ENCODE measurements at places on chromosomes 6 and 20.

GRCh38 chr6:156154896-156155295 lies 622.3 kb upstream of the ARID1B start:
- H3K27ac ChIP-seq, result no peak overlapping the region
- no peak overlapping the region for H3K4me3 ChIP-seq
- DNase-seq, result no peak
- H3K36me3 ChIP-seq, result no peaks in the 10 kb centered on the region
- H3K4me1 ChIP-seq, result no peaks in the 10 kb centered on the region

DNA sequence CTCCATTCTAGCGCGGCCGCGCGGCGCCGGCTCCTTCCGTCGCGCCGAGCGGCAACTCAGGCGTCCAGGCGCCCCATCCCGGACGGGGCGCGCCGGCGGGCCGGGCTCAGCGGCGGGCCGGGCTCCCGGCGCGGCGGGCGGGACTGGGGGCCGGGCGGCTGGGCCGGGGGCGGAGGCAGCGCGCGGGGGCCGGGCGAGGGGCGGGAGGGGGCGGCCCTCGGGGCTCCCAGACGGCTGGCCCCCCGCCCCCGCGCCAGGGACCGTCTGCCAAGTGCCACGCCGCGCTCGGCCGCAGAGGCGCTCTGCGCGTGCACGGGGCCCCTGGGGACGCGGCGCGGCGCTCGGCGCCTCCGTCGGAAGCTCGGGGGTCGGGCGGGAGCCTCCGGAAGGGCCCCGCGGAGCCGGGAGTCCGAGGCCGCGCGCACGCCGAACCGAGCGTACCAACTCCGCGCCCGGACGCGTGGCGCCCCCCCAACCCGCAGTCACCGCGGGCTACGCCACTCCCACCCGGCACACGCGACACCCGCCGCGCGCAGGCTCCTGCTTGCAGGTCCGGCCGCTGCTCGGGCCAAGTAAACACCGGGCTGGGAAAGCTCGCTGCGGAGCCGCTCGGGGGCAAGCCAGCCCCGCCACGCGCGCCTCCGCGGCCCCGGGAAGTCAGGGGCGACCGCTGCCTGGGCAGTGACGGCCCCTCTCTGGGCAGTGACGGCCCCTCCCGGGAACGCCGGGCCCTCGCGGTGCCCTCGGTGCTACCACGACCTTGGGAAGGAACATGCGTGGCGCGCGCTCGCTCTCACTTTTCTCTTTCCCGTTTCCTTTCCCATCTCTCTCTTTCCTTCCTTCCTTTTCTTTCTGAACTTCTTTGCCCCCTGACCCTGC lies at the start of gene PREX1:
Gene PREX1, minus strand, starts transcription at position 145 of the 879 bp plus-strand sequence. Its CDS starts 139 bp downstream, at position 6.
- H3K27me3 ChIP-seq, result no peaks in the 10 kb centered on the region
- H3K4me3 ChIP-seq, result peak within 1 kb of the TSS; percentile 88
- H3K4me1 ChIP-seq, result peaks cover 14% of the 10 kb centered on the region
- H3K36me3 ChIP-seq, result no peaks in the 10 kb centered on the region

GRCh38 chr20:50276119-50277063 lies 85.8 kb downstream of the CEBPB start:
- H3K27ac ChIP-seq, result no peak overlapping the region
- H3K27me3 ChIP-seq, result peaks cover 47% of the 10 kb centered on the region
- H3K36me3 ChIP-seq, result no peaks in the 10 kb centered on the region
- H3K4me3 ChIP-seq, result no peak overlapping the region

DNA sequence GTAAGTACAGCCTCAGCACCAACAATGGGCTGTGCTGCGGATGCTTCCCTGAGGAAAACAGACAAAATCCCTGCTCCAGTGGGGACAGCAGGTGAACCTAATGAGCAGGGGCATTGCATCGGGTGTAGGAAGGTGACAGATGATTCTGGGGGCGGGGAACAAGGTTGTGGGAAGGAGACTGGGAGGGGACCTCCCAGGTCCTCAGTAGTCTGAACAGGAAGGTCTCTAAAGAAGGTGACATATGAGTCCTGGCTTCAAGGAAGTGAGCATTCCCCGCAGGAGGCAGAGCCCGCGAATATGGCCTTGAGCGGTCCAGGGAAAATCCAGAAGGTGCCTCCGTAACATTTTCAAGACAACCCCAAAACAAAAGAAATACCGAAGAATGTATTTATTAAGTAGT lies 19.4 kb downstream of the ULBP1 start:
- no peaks in the 10 kb centered on the region for H3K36me3 ChIP-seq
- H3K27ac ChIP-seq, result no peak overlapping the region
- no peaks in the 10 kb centered on the region for H3K4me1 ChIP-seq
- no peak for DNase-seq
- peaks cover 70% of the 10 kb centered on the region for H3K27me3 ChIP-seq

DNA sequence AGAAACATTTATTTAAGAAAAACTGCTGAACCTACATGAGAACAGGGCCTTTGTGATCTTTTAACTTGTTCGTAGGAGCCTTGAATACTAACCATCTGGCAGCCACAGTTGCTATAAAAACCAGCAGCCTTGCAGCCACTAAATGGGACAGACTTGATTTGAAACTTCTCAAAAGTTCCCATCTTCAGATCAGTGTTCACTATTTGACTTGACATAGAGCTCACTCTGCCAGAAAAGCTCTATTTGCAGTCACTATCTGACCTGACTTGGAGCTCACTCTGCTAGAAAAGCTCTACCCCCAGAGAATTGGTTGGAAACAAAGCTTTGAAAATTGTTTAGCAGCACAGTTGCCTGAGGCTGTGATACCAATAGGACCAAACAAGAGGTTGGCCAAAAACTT lies 119.3 kb upstream of the F13A1 start:
- no peaks in the 10 kb centered on the region for H3K4me1 ChIP-seq
- no peak for DNase-seq
- no peak overlapping the region for H3K4me3 ChIP-seq

GRCh38 chr6:41940759-41941279 lies 789 bp downstream of the CCND3 start:
- H3K27me3 ChIP-seq, result no peaks in the 10 kb centered on the region
- H3K36me3 ChIP-seq, result peaks cover 10% of the 10 kb centered on the region
- H3K27ac ChIP-seq, result peak overlapping the region; percentile 66
- peak; percentile 58 for DNase-seq
- peaks cover 62% of the 10 kb centered on the region for H3K4me1 ChIP-seq
- H3K4me3 ChIP-seq, result peak overlapping the region; percentile 91

GRCh38 chr6:41463062-41463930 lies 82.9 kb upstream of the FOXP4 start:
- H3K4me1 ChIP-seq, result no peaks in the 10 kb centered on the region
- H3K36me3 ChIP-seq, result no peaks in the 10 kb centered on the region
- no peak overlapping the region for H3K27ac ChIP-seq
- no peak for DNase-seq
- H3K4me3 ChIP-seq, result no peak overlapping the region
- peaks cover 51% of the 10 kb centered on the region for H3K27me3 ChIP-seq

DNA sequence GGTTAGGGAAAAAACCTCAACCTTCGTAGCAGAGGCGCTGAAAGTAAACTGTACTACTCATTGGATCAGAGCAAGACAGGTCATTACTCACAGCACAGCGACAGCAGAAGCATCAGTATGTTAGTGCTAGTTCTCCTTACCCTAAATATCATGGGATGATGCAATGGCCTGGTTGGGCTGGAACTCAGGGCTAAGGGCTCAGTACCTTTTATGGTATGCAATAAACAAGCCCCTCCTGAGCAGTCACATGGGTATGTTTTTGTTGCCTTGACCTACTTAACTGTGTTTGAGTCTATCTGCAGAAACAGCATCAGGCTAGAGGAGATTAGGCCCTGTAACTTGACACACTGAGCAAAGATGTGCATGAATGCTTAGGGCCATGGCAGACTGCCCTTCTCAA lies 369.4 kb upstream of the IMPG1 start:
- no peak overlapping the region for H3K27ac ChIP-seq
- H3K4me1 ChIP-seq, result no peaks in the 10 kb centered on the region
- no peaks in the 10 kb centered on the region for H3K27me3 ChIP-seq
- no peak for DNase-seq

DNA sequence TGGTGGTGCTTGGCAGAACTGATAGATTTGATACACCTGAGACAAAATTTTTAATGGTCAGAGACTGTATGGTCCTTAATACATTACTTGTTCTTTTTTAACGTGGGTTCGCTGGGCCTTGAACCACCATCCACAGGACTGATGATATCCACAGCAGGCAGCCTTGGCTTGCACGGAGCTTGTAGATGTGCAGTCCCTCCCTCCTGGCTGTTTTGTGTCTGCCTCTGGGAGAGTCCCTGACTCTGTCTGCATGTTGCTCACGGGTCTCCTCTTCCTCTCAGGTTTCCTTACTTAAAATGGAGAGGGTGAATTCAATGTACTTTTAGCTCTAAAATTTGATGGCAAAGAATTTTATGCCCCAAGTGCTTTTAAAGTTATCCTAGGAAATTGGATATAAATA lies 17.5 kb downstream of the KIF25 start:
- H3K4me3 ChIP-seq, result no peak overlapping the region
- H3K27me3 ChIP-seq, result no peaks in the 10 kb centered on the region
- no peak overlapping the region for H3K27ac ChIP-seq

DNA sequence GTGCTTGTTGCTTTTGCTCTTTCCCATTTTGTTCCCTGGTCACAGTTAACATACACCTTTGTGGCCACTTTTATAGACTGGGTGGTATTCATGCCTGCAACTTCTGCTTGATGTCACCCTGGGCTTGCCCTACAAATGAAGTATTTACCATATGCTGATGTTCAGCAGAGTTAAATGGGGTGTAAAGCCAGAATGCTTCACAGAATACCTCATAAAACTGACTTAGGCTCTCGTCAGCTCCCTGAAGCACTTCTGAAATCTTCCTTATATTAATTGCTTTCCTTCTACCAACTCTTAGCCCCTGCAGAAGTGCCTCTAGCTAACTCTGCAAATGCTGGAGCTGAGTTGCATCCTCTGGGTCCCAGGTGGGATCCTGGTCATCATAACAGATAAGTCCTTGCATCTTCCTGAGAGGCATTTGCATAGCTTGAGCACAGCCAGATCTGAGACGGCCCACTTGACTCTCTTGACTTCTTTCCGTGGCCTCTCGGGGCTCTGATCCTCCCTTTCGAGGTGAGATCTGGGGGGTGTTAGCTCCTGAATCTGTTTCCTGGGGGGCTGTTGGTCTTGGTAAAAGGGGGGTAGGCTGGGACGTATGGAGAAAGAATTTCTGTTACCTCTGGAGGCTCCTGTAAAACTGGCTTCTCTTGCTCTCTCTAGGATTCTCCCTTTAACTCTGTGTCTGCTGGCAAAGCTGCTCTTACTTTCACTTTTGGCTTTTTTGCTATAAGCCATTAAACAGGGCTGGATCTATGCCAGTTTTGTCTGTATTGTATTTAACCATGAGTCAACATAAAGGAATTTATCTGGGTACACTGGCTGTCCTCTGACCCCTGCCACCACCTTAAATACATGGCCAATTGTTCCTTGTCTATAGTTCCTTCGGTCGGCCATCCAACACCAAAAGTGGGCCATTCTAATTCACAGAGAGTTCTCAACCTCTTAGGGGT lies 223.0 kb upstream of the SYNCRIP start:
- no peak for DNase-seq
- H3K4me3 ChIP-seq, result peak overlapping the region; percentile 39
- H3K27ac ChIP-seq, result no peak overlapping the region
- no peaks in the 10 kb centered on the region for H3K36me3 ChIP-seq
- H3K4me1 ChIP-seq, result peaks cover 3% of the 10 kb centered on the region

DNA sequence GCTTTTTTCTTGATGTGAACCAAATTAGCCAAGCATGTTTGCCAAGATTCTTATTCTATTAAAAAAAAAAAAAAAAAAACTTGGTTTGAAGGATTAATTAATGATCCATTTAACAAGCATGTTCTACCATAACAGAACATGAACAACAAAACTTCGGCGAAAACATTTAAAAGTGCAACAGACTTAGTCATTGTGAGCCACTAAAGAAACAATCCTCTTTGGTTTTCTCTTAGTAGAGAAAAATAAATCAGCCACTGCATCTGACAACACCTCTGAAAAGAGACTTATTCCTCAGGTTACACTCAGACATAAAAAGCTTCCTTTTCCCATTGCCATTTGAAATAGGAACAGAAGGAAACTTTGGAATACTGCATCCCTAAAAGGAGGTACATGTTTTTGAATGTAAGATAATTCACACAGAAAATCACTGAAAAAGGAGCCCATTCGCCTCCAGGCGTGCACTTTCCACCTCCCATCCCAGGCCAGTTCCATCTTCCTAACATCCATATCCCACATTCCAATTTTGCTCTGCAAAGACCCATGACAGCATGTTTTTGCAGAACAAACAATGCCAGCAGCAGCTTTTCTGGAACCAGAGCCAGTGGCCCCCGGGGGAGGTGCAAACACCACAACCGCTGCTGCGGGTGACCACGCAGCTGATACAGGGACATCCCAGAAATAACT lies 79.5 kb downstream of the ZMYND8 start:
- H3K4me3 ChIP-seq, result no peak overlapping the region
- no peaks in the 10 kb centered on the region for H3K4me1 ChIP-seq
- H3K27ac ChIP-seq, result no peak overlapping the region
- H3K36me3 ChIP-seq, result peaks cover 74% of the 10 kb centered on the region

- no peak overlapping the region for H3K4me3 ChIP-seq
- peak; percentile 64 for DNase-seq
- no peaks in the 10 kb centered on the region for H3K27me3 ChIP-seq
- H3K27ac ChIP-seq, result no peak overlapping the region
- H3K36me3 ChIP-seq, result no peaks in the 10 kb centered on the region
Observed at GRCh38 chr6:41602864-41603608, 35.2 kb upstream of the MDFI start.

DNA sequence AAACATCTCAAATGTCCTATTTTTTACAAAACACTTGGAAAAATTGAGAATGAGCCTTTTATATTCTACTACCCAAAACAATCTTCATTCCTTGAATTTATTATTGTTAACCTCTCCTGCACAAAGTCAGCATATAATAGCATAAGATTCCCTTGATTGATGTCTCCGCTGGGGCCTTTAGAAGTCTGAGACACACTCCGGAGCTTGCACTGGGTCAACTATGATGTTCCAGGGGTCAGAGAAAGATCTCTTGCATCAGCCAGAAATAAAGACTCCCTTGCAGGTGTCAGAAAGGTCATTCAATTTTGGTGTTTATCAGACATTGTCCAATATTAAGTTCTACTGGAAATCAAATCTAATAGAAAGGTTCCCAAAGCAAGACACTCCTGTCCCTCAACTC lies 29.7 kb upstream of the NHSL1 start:
- H3K27me3 ChIP-seq, result no peaks in the 10 kb centered on the region
- H3K36me3 ChIP-seq, result no peaks in the 10 kb centered on the region
- H3K27ac ChIP-seq, result no peak overlapping the region
- DNase-seq, result no peak
- no peaks in the 10 kb centered on the region for H3K4me1 ChIP-seq

- H3K27ac ChIP-seq, result no peak overlapping the region
- H3K36me3 ChIP-seq, result no peaks in the 10 kb centered on the region
- no peak overlapping the region for H3K4me3 ChIP-seq
- no peak for DNase-seq
Observed at GRCh38 chr6:14280766-14281293, 163.3 kb downstream of the CD83 start.

DNA sequence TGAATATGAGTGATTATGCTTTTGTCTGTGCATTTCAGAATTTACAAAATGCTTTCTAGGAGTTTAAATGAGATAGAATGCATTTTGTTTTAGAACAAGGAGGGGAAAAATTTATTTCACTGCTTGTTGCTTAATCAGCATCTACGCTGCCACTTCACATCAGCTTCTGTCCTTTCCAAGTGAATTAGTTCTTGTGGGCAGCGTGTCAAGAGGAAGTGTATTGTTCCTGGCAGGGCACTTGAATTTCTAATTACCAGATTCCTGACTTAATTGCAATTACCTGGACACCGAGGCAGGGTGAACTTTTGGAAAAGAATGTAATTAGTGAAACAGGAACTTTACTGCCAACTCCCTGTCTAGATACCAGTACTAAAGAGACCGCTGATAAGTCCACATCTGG lies 263.5 kb downstream of the TMEM242 start:
- H3K36me3 ChIP-seq, result peaks cover 5% of the 10 kb centered on the region
- H3K27me3 ChIP-seq, result no peaks in the 10 kb centered on the region
- no peak for DNase-seq

GRCh38 chr20:59660471-59660870 lies 56.1 kb downstream of the PHACTR3 start:
- no peak for DNase-seq
- peaks cover 21% of the 10 kb centered on the region for H3K27me3 ChIP-seq
- H3K4me3 ChIP-seq, result no peak overlapping the region
- H3K27ac ChIP-seq, result no peak overlapping the region
- H3K36me3 ChIP-seq, result no peaks in the 10 kb centered on the region

All from T-cell (primary cell).